ENCODE measurements at places on chromosomes 1 and 21.
A peak's percentile ranks its signal among the peaks of the same experiment; 100 is the strongest.

GRCh38 chr1:43538143-43538487, 7.4 kb downstream of the PTPRF start:
- DNase-seq = no peak

DNA sequence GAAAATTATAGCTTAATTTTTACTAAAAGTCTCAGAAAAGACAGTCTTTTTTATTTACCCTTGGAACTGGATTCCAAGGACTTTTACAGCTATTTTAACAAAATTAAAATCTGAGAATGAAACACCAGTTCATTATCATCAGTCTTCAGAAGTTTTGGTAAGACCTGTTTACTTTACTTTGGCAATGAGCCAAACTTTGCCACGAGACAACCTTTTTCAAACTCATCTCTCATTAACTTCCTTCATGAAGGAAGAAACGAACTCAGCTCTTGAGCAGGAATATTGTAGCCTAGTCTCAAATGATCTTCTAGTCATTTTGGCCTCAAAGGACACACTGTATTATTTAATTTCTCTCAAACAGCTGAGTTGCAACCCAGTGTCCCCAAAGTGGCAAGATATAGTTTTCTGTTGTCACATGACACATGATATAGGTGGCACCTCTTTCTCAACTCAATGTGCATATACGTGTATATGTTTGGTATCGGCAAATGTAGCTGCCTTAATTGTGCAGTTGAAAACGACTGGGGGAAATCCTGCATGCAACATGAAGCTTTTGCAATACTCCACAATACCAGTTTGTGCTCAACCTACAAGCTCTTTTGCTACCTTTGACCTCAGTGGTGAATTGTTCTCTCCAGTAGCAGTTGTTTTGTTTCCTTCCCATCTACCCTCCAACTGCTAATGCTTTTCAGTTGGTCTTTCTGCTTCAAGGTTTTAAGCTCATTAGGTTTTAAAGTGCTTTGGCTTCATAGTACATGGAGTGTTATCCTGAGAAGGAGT, 8.4 kb upstream of the GNG4 start:
- DNase-seq = no peak

DNA sequence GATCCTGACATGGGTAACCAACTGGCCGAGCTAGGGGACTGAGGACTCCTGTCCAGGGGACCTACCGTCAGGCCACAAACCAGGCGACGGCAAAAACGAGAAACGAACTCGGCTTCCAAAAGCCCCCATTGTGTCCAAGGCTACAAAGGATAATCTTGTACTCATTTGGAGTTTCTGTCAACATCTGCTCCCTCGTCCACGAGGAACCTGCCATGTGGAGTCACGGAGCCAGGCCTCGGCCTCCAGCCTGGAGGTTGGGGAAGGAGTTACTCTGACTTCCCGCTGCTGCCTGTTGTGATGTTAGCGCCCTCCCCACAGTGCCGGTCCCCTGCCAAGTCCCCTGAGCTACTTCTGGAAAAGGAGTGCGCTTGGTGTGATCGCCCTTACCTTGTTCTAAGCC, 7.3 kb downstream of the KRTAP10-1 start:
- DNase-seq = no peak

DNA sequence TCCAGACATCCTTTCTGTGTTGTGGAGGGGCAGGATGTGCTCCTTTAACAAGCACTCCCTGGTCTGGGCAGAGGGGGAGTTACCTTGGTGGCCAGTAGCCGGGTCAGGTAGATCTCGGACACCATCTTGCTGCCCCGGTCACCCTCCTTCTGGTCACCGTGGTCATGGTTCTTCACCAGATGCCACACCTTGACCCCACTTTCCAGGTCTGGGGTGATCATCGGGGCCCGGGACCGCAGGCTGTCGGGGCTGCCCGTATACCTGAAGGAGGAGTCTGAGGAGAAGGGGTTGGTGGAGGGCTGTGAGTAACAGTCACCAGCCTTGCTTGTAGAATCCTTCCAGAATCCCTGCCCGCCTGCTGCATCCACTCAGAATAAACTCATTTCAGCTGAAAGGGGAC, 122.3 kb upstream of the CD34 start:
- no peak for DNase-seq

GRCh38 chr1:224678168-224678567, 62.1 kb downstream of the CNIH3 start:
- DNase-seq = no peak

- peak; percentile 92 for DNase-seq
Observed at GRCh38 chr1:235504494-235505222, 406 bp upstream of the B3GALNT2 start.

- DNase-seq = no peak
Observed at GRCh38 chr1:215064327-215064726, 18.2 kb upstream of the KCNK2 start.

GRCh38 chr1:100353071-100353801, 930 bp downstream of the CDC14A start:
- DNase-seq = no peak

- DNase-seq = peak; percentile 15
Observed at GRCh38 chr1:197356723-197357533, 88.9 kb downstream of the CRB1 start.

- no peak for DNase-seq
Observed at GRCh38 chr1:74470936-74471335, 41.5 kb downstream of the LRRC53 start.

DNA sequence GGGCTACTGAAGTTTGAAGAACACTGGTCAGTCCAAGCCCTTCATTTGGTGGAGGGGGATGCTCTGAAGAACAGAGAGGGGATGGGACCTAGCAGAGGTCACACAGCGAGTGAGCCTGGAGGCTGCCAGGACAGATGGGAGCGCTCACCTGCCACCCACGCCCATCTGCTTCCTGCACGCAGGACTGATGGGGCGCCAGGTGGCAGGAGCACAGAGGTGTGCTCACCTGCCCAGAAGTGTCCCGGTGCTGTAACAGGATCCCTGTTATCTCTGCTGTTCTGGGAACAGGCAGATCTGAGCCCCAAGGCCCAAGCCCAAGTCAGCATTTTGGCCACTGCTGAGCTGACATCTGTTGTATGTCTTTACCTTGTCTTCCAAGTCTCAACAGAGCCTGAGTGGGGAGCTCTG, 40.5 kb downstream of the EPHB2 start:
- DNase-seq = no peak

GRCh38 chr1:159196543-159196942, 8.1 kb upstream of the ACKR1 start:
- DNase-seq = no peak

GRCh38 chr1:201599548-201599947, 60.6 kb downstream of the NAV1 start:
- no peak for DNase-seq

GRCh38 chr1:168504064-168504837, 39.5 kb downstream of the XCL2 start:
- DNase-seq = no peak

- no peak for DNase-seq
Observed at GRCh38 chr1:244836135-244836521, 670 bp downstream of the COX20 start.

GRCh38 chr1:67534627-67535065, 104.4 kb upstream of the SERBP1 start:
- DNase-seq = no peak

DNA sequence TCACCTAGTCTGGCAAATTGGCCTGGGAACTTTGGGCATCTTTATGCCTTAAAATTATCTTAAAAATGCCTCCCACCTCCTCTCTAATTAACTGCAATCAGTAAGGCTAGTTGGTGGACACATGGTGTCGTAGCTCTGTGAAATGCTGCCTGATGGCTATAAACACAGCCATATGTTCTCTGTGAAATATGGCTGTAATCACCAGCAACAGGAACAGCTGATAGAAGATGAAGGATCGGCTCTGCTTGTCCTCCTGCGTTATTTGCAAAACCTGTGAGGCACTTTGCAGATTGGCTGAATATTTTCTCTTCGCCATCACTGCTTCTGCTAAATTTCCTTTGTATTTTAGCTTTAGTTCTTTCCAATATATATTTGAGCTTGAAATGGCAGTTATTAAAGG, 419.6 kb downstream of the RWDD3 start:
- DNase-seq = no peak

DNA sequence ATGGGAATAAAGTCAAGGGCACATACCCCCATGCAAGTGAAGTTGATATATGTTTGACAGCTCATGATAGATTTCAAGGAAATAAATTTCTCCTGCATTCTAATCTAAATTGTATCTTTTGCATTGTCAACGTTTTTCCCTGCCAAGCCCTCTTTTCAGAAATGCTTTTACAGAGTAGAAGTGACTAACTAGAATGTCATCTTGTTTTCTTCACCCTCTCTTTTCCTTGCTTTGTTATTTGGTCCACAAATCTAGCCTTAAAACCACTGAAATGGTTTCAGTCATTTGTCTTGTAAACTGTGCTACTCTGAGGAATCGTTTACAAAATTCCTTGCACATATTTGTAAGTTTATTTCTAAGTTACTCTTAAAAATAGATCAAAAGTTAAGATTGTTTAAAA, 600.8 kb upstream of the CXADR start:
- DNase-seq = peak; percentile 10

DNA sequence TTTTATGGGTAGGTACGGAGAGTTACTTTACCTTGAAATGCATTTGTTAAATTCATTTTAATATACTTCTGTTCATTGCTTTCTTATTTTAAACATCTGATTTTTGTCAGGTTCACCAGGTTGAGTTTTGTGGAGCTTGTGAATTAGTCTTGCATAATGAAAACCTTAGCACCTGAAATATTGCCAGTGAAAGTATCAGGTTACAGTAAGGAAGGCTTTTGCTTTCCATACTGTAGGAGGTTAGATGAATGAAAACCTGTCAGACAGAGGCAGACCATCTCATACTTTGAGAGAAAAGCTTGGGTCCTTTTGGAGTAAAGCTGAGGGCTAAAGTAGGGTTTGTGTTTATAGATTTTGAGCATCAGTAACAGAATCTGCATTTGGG, 34.7 kb downstream of the THRAP3 start:
- DNase-seq = no peak

- DNase-seq = no peak
Observed at GRCh38 chr1:22408230-22408629, 43.4 kb upstream of the ZBTB40 start.

DNA sequence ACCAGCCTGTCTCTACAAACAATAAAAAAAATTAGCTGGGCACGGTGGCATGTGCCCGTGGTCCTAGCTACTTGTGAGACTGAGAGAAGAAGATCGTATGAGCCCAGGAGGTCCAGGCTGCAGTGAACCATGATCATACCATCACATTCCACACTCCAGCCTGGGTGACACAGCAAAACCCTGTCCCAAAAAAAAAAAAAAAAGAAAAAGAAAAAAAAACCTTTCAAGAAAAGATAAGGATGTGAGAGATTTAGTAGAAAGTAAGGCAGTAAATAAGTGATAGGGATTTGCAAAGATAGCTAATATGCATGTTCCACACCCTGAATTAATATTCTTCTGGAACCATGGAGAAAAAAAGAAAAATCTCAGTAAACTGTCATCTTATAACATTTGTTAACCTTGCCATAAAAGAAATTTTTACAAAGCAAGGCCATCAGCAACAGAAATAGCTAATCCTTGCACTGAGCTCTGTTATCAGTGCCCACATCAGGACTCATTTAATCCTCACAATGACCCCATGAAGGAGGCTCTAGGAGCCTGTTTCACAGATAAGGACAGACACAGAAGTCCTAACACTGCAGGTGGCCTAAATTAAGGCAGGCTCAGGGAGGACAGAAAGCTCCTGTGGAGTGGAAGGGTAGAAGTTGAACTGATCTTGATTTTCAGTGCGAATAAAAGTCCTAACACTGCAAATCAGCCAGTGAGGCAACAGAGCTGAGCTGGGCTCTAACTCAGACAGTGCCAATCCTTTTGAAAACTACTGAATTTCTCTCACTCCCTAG, 7.6 kb downstream of the GNB1 start:
- DNase-seq = no peak

DNA sequence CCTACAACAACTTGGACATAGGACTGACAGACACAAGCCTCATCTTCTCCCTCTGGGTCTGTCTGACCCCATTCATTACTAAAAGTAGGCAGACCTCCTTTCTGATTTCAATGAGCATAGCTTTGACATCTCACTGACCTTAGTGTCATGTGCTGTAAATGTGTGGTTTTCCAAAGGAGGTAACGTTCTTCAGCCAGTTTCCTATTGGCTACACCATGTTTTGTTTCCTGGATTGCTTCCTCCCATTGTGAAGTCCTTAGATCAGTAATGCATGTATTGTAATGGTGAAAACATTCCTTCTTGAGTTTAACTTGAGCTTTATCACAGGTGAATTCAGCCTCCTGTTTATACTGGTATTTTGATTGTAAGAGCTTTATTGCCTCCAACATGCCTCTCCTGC, 20.6 kb downstream of the STXBP3 start:
- DNase-seq = no peak

DNA sequence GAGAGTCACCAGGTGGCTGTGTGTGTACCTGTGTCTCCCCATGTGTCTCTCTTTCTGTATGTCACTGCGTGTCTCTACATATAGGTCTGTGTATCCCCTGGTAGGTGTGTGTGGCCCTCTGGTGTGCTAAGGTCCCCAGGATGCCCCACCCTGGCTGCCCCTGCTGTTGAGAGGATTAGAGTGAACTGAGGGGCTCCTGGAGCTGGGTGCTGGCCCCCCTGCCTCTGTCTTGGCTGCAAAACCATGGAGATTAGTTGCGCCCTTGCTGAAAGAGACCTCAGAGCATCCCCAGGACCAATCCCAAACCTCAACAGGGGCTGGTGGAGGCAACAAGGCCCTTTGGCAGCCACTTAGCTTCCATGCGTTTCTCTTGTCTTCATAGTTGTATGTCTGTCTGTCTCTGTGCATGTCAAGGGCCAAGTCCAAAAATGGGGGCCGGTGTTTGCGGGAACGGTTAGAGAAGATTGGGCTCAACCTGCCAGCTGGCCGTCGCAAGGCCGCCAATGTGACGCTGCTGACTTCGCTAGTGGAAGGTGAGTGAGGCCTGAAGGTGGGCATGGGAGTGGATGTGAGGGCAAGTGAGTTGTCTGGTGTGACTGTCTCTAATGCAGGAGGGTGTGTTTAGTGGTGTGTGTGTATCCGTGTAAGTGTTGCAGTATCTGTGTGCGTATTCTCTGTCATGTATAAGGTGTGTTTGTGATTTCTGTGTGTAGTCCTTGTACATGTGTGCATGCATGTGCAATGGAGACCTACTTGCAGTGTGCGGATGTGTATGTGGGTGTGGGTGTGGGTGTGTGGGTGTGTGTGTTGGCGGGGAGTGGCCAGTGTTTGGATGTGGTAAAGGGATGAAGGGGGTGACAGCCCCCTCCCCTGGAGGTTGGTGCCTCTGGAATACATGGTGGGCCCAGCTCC, 16.7 kb downstream of the TFAP2E start:
- no peak for DNase-seq

GRCh38 chr1:33572387-33572786, 99.9 kb downstream of the ZSCAN20 start:
- no peak for DNase-seq

DNA sequence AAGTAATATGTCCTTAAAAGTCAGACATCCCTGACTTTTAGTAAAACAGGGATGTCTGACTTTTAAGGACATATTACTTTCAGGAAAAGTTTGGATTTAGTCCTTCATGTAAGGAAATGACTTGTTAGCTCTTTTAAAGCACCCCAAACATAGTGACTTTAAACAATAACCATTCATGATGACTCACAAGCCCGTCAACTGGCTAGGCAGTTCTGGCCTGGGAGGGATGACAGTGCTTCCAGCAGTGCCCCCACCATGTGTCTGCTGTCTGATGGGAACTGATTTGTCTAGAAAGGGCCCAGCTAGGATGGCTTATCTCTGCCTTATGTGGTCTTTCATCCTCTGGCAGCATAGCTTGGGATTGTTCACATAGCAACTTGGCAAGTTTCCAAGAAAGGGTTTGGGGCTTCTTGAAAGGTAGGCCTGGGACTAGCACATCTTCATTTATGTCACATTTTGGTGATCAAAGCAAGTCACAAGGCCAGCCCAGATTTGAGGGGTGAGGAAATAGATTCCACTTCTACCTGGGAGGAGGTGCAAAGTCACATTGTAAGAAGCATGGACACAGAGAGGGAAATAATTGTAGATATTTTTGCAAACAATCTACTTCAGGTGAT, 143.5 kb downstream of the C1orf94 start:
- DNase-seq = no peak

All from non-pigmented ciliary epithelial cell (primary cell).